ENCODE measurements at places on chromosomes 6 and 20.

DNA sequence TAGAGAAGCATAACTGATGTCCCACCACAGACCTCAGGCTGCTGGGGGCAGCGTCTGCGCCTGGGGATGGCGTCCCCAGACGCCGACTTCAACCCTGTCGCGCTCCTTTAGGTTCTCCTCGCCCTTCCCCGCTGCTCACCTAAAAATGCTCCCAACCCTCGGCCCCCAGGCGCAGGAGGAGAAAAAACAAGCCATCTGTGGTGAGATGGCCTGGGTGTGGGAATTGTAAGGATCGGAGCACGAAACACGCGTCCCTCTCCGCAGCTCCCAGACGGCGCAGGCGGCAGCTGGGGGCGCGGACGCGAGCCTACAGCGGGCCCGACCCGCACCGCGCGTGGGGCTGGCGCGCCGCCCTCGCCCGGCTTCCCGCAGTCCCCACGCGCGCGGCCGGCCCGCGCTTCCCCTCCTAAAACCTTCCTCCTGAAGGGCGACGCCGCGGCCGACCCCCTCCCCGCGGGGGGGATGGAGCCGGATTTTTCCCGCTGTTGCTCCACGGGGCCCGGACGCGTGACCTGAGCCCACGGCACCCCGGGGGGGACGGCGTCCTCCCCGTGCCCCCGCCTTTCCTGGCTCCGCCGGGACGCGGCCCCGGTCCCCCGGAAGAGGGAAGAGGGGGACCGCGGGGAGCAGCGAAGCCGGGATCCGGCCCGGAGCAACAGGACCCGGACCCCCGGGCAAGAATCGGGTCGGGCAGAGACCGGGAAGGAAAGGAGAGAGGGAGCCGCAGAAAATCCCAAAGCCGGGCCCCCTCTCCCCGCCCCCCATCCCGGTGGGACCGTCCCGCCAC is 611 bp downstream of the EPB41L2 start:
- peak; percentile 47 for DNase-seq

GRCh38 chr20:53580376-53581111 is 13.1 kb downstream of the ZNF217 start:
- peak; percentile 34 for DNase-seq

GRCh38 chr6:7909323-7910276 is 988 bp downstream of the TXNDC5 start:
- DNase-seq, result peak; percentile 35

- DNase-seq, result no peak
Measured at GRCh38 chr20:33857722-33858563, 46.8 kb downstream of the CHMP4B start.

GRCh38 chr6:165695722-165696515 is 32.9 kb upstream of the PDE10A start:
- no peak for DNase-seq

- DNase-seq, result no peak
Measured at GRCh38 chr20:20139403-20139802, 87.1 kb downstream of the CFAP61 start.

DNA sequence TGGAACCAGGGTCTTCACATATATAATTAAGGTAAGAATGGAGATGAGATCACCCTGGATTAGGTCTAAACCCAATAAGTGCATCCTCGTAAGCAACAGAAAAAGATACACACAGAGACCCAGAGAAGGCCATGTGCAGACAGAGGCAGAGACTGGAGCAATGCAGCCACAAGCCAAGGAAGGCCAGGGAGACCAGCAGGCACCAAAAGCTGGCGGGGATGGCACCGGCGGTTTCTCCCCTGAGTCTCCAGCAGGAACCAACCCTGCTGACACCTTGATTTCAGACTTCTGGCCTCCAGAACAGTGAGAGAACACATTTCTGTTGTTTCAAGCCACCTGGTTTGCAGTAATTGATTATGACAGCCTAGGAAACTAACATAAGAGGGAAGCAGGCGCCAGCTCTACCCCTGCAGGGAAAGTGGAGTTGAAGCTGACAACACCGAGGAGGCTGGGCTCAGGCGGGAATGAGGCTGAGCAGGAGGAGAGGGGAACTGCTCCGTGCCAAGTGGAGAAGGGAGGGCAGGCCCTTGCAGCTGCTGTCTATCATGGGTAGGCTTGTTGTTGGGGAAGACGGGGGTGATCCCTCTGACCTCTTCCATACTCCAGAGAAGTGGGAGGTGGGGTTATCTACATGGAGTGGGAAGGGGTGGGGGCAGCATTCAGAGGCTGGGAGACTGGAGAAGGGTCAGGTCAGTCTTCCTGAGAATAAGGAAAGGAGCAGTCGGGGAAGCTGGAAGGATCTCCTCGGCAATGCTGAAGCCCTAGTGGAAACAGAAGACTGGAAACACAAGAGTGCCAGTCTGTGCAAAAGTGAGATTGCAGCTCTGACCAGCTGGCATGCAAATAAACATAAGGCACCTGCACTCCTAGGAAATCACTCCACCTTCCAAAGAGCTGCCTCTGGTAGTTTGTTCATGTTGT is 72.7 kb downstream of the NFATC2 start:
- peak; percentile 9 for DNase-seq

All from NAMALWA (cell line).